ENCODE measurements at places on chromosomes 4 and X.

GRCh38 chr4:99633772-99634171 is 23.9 kb downstream of the C4orf54 start:
- DNase-seq, result no peak

DNA sequence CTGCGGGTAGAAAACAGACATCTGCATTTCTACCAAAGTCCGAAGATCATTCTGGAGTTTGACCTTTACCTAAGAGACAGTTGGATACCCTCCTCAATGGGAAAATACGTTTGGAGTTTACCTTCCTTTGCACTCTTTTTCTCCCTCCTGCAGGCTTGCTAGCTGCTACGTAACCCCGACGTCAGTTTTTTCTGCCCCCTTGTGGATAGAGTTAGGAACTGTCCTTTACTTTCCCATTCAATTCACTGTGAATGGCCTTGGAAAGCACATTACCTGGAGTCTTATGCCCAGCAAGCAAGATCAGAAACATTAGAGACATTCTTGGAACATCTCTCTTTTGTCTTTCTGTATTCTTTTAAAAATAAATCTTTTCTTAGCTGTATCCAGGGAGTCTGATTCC is 250.7 kb downstream of the NAP1L3 start:
- DNase-seq, result peak; percentile 54

DNA sequence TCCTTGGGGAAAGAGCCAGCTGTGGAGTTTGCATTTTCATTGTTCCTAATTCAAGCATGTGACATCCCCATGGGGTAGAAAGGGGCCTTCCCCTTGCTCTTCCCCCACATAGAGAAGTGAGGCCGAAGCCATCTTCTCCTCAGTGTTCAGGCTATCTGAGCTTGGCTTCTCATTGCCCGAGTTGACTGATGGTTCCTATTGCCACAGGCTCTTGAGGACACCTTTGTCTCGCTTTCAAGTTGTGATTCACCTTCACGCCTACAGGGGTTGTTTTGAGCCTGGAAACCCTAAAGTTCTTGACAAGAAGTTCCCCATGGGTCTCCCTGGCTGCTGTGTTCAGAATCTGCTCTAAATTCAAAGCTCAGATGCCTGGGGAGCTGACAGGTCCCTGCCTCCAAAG is 25.0 kb downstream of the CCNQ start:
- DNase-seq, result no peak

DNA sequence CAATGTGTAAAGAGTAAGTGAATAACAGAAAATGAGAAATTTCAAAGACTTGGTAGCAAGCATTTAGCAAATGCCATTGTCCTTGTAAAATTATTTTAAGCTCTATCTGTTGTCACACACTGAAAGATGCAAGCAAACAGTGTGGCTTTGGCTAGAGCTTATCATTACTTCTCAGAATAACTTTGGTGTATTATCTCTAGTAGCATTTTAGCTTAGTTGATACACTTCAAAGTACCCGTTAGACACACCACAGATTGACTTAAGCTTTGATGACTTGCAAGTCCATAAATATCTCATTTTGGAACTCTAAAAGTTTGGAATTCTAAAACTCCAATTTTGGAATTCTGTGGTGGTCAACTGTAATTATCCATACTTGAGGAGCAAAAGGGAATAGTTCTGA is 98.6 kb downstream of the PDLIM5 start:
- no peak for DNase-seq

GRCh38 chrX:129108936-129109335 is 414.4 kb downstream of the SMARCA1 start:
- DNase-seq, result no peak

DNA sequence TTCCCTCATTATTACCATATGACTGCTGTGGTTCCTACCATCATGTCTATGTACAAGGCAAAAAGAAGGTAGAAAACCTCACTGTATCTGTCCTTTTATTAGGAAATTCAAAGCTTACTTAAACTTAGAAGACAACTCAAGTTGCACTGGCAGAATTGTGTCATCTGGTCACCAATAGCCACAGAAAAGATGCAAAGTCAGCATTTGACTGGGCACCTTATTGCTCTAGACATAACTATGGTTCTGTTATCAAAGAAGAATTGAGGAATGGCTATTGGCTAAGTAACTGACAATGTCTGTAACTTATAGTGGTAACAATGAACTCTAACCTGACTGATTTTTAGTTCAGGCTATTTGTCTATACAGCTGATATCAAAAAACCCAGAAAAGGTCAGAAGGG is 45.3 kb downstream of the MAP9 start:
- DNase-seq, result no peak

DNA sequence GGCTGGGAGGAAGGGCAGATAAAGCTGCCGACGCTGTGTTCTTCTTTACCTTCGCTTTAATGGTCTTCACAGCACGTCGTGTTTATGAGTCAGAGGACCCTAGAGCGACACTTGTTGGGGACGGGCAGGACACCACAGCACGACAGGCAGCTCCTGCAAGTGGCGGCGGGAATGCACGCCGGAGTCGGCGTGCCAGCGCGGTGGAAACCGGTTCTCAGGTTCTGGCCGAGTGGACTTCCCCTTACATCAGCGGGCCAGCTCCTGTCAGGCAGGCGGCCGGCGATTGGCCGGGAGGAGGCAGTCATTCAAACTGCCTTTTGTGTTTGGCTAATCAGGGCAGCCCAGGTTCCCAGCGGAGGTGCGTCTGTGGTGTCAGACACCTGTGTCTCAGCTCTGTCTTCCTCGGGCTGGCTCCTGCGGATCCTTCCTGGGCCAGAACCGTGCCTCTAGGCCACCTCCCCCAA is 150.9 kb downstream of the SHROOM3 start:
- no peak for DNase-seq

DNA sequence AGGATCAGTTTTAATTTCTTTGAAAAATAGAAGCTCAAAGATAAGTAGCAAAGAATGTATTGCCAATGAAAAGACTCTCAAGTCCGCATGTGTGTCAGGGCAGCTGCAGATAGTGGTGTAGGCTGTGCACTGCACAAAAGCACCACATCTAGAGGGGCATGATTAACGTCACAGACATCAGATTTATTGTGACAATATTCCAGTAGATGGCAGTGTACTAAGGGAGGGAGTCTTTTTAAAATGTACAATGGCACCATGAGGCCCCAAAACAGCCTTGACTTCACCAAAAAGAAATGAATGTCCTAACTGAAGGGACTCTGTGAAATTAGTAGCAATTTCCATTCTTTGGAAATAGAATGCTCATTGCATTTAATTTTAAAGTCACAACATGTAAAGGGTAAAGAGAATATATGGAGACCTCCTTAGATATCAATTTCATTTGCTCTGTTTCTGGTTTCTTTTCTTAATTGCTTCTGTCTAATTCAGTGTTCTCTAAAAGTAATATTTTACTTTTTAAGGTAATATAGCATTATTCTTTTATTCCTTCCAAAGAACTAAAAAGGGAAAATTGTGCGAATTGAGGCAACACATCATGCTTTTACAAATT is 98.4 kb downstream of the ZNF827 start:
- no peak for DNase-seq

DNA sequence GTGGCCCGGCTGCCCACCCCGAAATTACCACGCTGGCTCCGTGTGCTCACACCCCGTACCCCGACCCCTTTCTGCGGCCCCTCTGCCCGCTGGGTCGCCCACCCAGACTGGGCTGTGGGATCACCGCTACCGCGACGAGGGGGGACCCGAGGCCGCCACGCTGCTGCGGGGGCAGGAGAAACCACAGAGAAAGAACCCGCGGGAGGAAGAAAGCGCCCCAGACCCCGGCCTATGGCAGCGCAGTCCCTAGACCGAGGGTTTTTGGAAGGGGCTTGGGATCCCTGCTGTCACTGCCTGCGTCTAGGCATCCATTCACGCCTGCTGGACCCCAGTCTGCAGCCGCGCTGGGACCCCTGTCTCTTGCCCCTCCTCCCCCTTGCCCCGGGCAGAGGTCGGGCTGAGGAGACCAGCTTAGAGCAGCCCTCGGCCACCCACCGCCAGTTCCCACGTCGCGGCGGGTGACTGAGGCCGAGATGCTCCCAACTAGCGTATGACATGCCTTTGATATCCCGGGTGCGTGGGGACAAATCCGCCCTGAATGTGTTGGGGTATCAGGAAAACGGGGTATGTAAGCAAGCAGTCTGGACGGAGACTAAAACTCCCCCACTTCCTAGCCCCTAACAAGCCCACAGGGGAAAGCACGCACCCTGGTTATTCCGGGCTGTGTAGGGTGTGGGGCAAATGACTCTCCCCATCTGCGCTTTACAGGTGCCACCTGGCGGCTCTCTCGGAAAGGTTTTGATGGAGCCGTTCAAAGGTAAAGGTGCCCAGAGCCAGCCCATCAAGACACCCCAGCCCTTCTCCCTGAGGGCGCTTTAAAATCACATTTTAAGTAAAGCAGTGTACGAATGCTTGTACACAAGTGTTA is 862 bp upstream of the INPP4B start:
- peak; percentile 50 for DNase-seq

DNA sequence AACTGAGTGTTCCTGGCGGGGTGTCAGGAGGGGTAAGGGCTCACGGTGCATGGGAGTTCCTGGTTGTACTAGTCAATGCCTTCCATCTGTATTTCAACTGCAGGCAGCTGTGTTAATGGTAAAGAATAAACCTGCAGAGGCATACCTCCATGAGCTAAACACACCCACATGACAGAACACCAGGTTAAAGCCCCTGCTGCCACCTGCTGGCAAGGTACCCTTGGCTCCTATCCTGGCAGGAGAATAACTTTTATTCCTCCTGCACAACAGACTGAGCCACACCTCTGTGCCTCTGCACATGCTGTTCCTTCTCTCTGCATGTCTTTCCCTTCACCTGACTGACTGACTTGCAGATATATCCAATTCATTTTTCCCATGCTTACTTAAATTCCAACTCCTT is 11.1 kb downstream of the ITIH6 start:
- DNase-seq, result no peak

DNA sequence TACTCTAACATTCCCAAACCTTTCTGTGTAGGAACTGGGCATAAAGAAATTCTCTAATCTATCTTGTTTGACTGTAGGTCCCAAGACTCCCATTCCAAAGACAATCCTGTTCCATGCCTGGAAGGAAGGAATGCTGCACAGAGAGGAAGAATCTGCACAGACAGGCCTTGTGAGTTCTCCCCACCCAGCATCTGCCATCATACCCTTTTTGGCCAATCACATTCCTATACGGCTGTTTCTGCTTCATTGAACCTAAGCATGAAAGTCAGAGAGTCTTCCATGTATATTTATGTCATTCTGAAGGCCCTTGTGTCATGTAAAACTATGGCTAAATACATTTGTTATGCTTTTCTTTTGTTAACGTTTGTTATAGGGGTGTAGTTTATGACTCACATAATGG is 667.7 kb upstream of the IGFBP7 start:
- no peak for DNase-seq

DNA sequence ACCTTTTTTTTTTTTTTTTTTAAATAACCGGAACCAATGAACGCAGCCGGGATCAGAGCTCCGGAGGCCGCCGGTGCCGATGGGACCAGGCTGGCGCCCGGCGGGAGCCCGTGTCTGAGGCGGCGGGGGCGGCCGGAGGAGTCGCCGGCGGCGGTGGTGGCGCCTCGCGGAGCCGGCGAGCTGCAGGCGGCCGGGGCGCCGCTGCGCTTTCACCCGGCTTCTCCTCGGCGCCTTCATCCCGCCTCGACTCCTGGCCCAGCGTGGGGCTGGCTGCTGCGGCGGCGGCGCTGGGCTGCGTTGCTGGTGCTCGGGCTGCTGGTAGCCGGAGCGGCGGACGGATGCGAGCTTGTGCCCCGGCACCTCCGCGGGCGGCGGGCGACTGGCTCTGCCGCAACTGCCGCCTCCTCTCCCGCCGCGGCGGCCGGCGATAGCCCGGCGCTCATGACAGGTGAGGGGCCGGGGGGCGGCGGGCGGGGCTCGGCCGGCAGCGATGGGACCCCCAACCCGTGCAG is 337 bp downstream of the STIM2 start:
- no peak for DNase-seq

DNA sequence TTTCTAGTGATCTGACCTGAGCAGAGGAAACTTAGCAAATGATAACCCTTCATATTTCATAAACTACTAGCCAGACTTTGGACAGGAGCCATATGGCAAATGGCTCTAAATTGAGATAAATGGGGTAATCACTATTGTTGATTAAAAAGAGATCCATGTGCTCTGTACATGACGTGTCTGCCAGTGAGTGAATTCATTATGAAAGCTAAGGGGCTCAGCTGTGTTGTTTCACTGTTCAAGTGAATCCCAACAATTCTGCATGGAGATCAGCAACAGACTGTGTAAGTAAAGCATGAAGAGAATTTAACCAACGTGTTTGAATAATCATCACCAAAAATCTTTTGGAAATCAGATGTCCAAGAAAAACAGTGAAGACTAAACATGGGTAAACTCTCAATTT is 9.5 kb upstream of the QRFPR start:
- peak; percentile 49 for DNase-seq

GRCh38 chr4:26075583-26075982 is 161.6 kb downstream of the SMIM20 start:
- no peak for DNase-seq

GRCh38 chr4:142238589-142238988 is 602.2 kb downstream of the IL15 start:
- DNase-seq, result no peak

DNA sequence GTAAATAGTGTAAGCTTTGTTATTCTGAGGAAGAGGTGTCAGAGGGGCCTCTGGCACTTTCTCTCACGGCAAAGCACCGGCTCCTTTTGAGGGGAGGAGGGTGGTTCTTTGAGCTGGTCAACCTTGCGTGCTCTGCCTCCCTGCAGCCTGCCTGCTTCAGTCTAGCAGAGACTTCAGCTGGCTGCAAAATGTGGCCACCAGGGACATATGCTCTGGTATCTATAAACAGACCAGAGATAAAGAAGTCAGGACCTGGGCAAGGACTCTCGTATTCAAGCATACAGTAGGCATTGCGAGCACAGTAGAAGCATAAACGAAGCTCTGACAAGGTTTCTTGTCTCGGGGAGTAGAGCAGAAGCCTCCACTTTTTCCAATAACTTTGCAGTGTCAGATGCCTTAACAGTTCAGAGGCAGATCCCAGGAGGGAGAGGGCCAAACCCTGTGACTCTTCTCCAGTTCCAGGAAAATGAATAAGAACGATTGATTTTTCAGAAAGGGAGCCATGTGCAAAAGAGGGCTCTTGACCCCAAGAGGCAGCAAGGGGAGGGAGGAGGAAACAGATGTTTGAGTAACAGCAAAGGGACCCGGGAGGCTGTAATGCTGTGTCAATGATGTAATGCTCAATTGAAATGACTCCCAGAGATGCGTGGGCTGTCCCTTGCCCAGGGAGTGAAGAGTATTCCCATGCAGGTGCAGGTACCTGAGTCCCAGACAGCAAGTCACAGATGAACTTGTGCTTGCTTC is 57.9 kb upstream of the TEX13D start:
- no peak for DNase-seq

DNA sequence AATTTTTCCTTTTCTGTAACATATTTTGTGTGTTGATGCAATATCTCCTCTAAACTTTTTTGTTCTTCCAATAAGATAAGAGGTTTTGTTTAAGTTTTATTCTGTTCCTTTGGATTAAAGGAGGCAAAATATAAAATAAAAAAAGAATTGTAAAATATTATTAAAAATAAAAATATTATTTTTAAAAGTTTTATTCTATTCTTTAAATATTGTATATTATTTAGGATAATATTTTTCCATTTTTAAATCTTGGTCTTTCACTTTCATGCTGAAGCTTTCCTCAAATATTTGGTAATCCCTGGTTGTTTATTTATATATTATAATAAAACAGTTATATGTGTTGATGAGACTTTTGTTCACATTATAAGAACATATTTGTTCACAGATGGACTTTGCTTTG is 187.9 kb upstream of the PDE5A start:
- DNase-seq, result no peak

Data from NCI-H446 (cell line).